ENCODE measurements at places on chromosomes 6 and 20.

DNA sequence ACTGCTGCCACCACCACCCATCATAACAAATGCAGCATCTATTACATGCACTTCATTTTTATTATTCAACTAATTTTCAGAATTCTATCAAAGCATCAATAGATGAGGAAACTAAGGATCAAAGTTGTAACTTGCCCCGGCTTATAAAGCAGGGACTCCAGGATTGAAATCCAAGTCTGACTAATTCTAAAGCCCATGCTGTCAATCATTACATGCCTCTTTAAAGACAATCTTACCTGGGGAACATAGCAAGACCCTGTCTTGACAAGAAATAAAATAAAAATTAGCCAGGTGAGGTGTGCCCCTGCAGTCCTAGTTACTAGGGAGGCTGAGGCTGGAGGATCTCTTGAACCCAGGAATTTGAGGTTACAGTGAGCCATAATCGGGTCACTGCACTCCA, 182.4 kb downstream of the ISM1 start:
- DNase-seq = no peak

- DNase-seq = no peak
Measured at GRCh38 chr6:30157581-30157980, 3.4 kb downstream of the TRIM10 start.

GRCh38 chr6:69064226-69064625, 429.1 kb downstream of the ADGRB3 start:
- DNase-seq = no peak

DNA sequence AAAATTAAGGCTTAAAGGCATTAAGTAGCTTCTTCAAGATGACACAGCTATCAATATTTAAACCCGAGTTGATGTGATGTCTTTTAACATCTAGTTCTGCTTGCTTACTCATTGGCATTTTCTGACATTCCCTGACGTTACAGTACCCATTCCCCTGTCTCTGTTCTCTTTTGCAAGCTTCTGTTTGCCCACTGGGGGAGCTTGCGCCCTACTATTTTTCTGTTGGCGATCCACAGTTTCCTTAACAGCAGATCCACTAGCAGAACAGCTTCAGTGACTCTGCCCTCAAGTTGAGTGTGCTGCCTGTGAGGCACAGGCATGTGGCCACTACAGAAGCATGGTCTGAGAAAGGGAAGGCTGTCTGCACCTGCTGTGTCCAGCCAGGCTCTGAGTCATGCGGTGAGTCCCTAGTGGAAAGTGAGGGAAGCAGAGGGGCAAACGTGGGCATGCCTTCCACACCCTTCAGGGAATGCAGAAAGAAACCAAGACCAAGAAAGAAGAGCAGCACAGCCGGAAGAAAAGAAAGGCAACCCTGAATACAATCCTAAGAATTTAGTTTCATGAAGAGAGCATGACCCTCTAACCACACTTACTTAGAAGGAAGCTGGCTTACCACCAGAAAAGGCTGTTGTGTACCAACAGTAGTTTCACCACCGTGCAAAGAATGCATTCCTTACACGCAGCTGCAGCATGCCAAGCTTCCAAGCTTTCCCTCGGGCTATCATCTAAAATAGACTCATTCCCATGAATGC, 97.7 kb upstream of the VGLL2 start:
- no peak for DNase-seq

- DNase-seq = no peak
Measured at GRCh38 chr6:7991536-7991935, 72.7 kb downstream of the BLOC1S5 start.

GRCh38 chr20:51876313-51876940, 74.1 kb upstream of the SALL4 start:
- DNase-seq = no peak

GRCh38 chr6:28589234-28589956, 63.7 kb downstream of the GPX5 start:
- DNase-seq = no peak

Data from stimulated activated CD4-positive, alpha-beta T cell treated with anti-CD3 and anti-CD28 coated beads, Interleukin-1b, Interleukin-23, amount 100 ng/mL, for 4 hours (primary cell).